ENCODE measurements at places on chromosomes 13 and 19.
A peak's percentile ranks its signal among the peaks of the same experiment; 100 is the strongest.

DNA sequence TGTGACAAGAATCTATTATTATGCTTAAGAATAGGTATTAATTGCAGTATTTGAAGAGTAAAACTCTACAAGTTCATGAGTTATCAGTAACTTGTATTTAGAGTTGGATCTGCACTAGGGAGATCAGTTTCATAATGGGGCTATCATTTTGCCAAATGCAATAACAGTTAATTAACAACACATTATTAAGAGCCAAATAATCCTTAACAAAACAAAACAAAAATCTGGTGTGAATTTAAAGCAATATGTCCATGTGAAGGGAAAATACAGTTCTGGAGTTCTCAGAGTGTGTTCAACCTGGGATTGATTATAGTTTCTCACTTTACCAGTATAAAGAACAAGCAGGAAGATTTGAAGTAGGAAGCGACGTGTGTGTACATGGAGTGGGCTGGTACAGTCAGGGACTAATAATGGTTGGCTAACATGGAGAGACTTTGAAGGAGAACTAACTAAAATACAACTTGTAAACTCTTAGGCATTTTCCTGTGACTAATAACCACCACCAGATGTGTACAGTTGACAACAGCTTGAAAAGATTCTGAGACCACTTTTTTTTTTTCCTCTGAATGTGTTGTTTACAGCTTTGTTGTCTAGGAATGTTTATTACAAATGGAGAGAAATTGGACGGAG lies 58.5 kb downstream of the POSTN start:
- peak; percentile 74 for DNase-seq

GRCh38 chr19:2239173-2239572 lies 2.5 kb downstream of the SF3A2 start:
- DNase-seq = no peak

- no peak for DNase-seq
These were observed 92.3 kb upstream of the ANKRD10 start for GRCh38 chr13:111007209-111007608.

DNA sequence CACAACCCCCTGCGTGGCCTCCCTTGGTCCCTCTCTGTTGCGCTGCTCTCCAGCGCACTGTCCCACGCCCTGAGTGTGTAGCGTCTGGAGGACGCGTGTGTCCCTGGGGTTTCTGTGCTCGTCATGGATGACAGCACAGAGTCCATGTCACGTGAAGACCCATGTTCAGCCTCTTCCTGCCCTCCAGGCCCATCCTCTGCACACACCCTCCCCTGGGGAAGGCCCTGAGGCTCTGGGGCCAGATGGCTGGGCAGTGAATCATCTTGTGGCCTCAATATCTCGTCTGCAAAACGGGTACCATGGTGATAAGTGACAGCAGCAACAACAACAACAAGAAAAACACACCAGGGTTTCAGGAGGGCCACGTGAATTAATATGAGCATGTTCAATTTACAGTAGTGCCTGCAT lies 71.5 kb upstream of the ARHGEF7 start:
- DNase-seq = peak; percentile 12

DNA sequence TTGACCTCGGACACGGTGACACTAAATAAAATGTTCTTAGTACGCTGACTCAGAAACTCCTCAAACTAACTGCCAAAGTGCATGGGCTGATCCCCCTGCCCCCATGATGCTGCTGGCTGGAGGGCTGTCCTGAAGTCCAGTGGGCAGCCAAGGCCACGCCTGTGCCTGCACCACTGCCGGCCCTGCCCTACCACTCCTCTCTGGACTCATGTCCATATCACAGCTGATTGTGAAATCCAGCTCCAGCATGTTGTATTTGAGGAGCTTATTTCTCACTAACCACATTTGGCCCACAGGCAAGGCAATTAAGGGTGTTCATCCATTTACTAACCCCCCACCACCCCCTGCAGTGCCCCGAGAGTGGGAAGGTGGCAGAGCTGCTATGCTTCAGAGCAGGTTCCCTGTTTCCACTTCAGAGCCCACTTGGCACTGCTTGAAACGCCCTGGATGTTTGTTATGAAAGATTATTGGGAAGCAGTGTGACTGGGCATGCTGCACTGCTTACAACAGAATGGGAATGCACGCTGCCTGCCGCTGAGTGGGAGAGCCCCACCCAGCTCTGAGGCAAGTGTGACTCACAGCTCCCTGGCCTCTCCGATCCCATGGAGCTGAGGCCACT lies 114.0 kb downstream of the UQCRFS1 start:
- DNase-seq = no peak

- DNase-seq = no peak
These were observed 247.7 kb downstream of the SLITRK1 start for GRCh38 chr13:83634601-83635000.

- DNase-seq = peak; percentile 89
These were observed 1.2 kb downstream of the SLC7A1 start for GRCh38 chr13:29594303-29594709.

GRCh38 chr19:17680230-17680722 lies 7.9 kb downstream of the UNC13A start:
- DNase-seq = peak; percentile 32

- no peak for DNase-seq
These were observed 5.2 kb downstream of the BRCA2 start for GRCh38 chr13:32320528-32320927.

DNA sequence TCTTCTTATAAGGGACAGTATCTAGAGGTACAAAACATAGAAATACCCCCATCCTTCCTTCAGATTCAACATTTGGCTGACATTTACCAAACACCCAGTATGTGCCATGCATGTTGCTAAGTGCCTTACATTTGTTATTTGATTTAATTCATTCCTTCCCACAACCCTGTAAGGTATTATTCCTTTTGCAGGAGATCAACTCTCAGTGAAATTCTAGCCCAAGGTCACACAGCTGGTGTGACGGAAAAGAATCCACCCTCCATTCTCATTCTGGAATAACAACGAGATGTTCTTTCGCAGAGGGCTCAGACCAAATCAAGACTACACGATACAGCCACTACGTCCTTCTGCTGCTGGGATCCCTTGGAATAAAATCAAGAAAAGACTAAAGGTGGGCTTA lies 67.8 kb downstream of the C13orf42 start:
- no peak for DNase-seq

DNA sequence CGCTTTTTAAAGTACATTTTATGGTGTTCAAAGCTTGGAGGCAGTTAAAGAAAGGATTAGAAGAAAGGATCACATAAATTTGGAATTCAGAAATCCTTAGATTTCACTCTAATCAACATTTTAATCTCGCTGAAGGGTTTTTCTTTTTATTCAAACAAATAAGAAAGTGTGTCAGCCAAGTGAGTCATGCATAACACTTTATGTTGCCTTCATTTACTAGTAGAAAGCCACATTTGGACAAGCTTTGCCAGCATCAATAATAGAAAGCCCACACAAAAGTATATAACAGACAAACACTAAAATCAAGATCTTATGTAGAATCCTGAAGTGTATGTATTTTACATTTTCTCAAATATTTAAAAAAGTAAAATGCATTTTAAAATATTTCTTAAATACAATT lies 154.9 kb upstream of the TRPC4 start:
- peak; percentile 43 for DNase-seq

DNA sequence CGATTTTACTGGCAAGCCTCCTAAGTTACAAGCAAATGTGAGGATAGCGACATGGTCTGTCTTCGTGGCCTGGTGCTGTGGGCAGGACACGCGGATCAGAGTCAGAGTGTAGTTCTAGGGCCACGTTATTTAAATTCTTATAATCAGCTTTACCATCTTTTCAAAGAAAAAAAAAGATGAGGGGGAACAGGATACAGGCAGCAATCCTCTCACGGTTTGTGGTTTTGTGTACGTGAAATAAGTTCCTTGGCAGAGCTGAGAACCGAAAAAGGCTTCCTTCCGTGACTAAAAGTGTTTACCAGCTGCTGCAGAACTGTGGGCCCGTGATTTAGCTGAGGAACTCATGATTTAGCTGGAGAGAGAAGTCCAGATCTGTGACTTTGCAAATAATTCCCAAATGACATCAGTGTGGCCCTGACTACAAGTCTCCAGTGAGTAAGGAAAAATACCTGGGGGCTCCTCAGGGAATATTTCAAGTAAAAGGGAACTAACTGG lies 27.2 kb downstream of the RCBTB2 start:
- no peak for DNase-seq

- no peak for DNase-seq
These were observed 19.9 kb upstream of the RFC3 start for GRCh38 chr13:33798023-33798422.

DNA sequence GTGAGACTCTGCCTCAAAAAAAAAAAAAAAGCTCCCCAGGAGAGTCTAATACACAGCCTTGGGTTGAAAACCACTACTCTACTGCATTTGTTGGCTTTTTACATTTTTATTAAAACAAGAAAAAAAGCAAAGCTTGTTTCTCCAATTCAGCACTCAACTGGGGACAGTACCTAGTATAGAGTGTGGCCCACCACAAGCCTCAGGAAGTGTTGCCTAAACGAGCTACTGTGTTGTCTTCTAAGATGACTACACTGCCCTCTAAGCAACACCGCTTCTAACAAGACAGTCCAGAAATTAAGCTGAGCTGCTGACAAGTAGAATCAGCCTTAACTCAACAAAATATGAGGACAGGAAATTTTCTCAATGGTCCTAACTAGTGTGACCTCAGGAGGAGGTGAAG lies 522.2 kb downstream of the FGF9 start:
- no peak for DNase-seq

GRCh38 chr13:43285933-43286597 lies 262.7 kb downstream of the DNAJC15 start:
- DNase-seq = peak; percentile 76

GRCh38 chr19:460877-461720 lies at the start of gene SHC2:
TSS of gene SHC2 (minus strand) at chr19:461033. CDS start at chr19:460996, 37 bp downstream.
- no peak for DNase-seq

- peak; percentile 25 for DNase-seq
These were observed 97.9 kb downstream of the GGACT start for GRCh38 chr13:100490692-100491091.

GRCh38 chr19:40411125-40411842 lies 1.9 kb downstream of the PRX start:
- DNase-seq = no peak

GRCh38 chr13:76331943-76332712 lies 554.1 kb downstream of the KCTD12 start:
- peak; percentile 27 for DNase-seq

DNA sequence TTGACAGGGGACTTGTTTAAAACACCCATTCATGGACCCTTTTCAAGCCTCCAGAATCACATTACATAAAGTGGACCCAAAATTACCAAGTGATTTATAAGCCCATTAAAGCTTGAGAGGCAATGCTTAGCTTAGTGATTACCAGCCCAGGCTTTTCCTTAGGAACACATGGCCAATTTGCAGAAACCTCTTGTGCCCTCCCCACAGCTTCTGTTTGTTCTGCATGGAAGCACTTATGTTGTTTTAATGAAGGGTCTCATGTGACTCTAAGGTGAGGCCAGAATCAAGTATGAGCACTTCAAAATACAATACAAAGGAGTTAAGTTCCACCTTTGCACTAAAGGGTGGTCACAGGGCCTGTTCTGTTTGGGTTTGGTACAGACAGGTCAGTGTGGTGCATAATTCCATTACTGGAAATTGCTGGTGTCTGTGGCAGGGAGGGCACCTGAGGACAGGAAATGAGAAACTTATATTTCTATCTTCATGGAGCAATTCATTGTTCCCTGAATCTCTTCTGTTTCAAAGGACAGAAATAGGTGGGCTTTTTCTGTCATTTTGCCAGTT lies 15.3 kb downstream of the ZNF486 start:
- no peak for DNase-seq

- DNase-seq = no peak
These were observed 7.8 kb upstream of the SCN1B start for GRCh38 chr19:35022460-35022859.

- DNase-seq = peak; percentile 14
These were observed 20.2 kb upstream of the PNMA8B start for GRCh38 chr19:46515879-46516350.

DNA sequence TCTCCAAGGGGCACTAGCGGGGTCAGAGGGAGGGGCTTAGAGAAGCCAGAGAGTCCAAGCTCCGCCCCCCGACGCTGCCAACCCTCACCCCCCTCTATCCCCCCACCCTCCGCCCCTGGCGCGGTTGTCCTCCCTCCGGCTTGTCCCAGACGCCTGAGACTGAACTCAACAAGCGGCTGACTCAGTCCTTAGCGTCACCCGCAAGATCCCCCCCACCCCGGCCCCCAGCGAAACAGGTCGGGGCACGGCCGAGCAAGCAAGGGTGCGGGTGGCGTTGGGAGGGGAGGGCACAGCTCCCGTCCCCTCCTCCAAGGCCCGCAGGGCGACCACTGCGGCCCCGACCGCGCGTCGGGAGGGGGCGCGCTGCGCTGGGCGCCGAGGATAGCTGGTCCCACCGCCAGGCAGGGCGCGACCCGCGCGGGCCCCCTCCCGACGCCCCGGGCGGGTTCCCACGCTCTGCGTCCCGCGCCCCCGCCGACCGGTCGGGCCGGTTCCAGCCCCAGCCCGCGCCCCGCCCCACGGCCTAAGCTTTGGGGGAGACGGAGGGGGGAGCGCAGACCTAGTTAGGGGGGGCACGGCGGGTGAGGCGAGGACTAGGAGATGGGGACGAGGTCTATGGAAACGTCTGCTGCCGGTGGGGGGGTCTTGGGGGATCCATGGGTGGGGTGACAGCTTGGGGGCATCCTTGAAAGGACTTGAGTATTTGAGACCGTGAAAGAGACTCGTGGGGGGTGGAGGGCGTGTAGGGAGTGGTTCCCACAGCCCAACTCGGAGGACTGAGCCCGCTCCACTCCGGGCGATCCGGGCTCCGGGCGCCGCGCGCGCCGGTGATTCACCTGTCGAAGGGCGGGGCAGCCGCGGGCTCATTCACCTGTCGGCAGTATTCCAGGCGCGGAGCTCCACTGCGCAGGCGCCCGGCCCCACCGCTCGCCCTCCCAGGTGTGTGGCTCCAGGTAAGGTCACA lies 5.1 kb downstream of the NOTCH3 start:
- peak; percentile 42 for DNase-seq

DNA sequence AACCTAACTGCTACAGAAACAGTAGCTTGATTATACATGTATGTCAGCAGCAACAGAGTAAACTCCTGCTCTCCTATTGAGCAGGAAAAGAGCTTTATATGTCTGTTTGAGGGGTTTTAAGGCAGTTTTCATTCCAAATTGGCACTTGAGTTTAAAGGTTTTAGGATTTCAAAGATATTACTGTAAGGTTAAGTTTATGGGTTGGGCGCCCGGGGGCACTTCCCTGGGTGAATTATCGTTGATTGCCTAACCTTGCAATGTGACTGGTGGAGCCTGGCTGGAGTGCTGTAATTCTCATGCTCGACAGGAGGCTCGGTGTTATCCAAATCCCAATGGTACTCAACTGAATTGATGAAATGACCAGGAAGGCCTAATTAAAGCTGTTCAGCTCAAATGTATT lies 1586.1 kb downstream of the OLFM4 start:
- DNase-seq = no peak
